ENCODE measurements at places on chromosomes 3 and 15.

DNA sequence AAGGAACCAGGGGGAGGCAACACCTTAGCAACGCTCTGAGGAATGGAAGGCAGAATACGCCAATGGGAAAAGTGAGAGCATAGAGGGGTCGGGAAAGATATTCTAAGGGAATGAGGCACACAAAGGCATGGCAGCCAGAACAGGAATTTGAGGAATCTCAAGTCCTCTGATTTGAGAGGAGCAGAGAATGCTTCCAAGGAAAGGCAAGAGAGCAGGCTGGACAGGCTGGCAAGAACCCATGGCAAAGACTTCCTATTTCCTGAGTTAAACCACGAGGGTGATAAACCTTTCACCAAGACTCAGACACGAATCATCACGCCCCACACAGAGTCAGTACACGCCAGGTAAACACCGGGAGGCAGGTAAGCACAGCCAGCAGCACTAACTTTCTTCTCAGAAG lies 109.8 kb downstream of the IGF2BP2 start:
- DNase-seq: no peak

DNA sequence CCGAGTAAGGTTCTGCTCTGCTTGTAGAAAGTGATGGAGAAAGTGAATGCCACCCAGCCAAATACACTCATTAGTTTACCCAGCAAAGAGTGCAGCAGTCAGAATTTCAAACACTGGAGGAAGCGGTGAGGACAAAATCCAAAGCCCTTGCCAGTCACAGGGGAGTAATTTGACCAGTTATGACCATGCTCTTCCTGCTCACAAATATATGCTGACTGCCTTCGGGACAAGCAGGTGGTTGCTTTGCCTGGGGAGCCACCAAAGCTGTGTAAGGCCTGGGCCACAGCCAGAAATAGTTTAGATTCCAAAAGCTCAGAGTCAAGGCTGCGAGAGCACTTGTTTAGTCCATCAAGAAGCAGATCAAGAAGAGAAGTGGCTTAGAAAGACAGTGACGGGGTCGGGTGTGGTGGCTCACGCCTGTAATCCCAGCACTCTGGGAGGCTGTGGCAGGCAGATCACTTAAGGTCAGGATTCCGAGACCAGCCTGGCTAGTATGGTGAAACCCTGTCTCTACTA lies 51.0 kb upstream of the ATP13A3 start:
- DNase-seq: no peak

DNA sequence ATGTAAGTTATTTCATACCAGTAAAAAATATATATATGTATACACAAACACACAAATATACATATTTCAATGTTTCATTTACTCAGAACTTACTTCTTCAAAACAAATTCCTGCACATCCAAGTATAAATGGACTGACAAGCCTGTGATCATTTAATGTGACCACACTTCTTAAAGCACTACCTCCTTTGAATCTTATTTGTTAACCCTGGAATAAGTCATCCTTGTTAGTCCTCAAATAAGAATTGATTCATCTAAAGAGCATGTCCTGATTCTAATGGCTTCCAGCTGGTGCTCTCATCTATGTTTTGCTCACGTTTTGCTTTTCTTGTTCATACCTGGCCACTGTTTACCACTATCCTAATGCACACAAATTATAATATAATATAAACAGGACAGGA lies 103.9 kb upstream of the UBP1 start:
- DNase-seq: no peak

GRCh38 chr15:60442031-60442650 lies 36.8 kb downstream of the ICE2 start:
- DNase-seq: no peak
